Activated T-cell treated with anti-CD3 and anti-CD28 coated beads for 4 hours (primary cell): ENCODE measurements at places on chromosomes 6 and 20.

DNA sequence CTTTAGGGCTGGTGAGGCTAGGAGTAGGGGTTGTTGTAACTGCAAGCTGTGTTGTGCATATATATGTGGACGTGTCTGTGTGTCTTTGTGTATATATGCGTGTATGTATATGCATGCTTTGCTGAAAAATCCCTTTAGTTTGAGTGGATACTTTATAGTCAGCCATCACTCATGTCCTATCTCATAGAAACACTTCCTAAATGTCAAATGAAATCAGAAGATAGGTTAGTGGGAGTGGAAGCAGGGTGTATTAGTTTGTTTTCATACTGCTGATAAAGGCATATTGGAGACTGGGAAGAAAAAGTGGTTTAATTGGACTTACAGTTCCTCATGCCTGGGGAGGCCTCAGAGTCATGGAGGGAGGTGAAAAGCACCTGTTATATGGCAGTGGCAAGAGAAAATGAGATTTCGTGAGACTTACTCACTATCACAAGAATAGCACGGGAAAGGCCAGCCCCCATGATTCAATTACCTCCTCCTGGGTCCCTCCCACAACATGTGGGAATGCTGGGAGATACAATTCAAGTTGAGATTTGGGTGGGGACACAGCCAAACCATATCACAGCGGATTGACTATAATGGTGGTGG lies 131.1 kb downstream of the JARID2 start:
- DNase-seq, result no peak

- no peak for DNase-seq
These were observed 18.3 kb upstream of the ASF1A start for GRCh38 chr6:118875672-118876071.

DNA sequence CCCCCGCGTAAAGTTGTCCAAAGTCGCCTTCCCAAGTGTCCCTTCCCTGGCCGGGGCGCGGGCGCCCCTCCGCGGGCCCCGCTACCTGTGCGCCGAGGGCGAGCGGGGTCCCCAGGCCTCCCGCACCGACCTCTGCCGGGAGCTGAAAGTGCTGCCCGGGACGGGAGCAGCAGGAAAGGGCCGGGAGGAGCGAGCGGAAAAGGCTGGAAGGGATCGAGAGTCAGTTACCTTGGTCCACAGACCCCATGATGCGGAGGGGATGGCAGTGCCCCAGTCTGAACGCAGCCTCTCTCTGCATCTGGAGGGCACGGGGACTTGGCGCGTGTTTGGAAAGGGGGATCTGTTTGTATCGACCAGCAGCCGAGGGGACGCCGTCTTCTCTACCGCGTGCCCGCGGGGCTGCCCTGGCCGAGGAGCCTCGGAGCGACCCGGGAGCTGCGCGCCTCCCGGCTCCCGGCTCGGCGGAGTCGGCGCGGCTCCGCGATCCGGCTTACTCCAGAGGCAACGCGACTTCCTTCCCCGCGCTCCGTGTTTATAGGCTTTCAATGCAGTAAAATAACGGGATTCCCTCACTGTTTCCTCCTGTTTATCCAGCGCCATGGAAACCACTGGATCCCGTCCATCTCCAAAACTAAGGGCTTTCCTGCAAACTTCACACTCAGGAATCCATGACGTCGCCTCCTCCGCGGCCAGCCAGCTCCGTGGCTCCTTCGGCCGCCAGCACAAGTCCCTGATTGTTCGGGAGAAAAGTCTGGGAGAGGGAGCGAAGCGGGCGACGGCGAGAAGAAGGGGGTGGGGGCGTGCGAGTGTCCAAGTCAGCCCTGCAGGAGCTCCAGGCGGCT lies 20.0 kb upstream of the NFATC2 start:
- no peak for DNase-seq

GRCh38 chr6:80163754-80164187 lies 57.3 kb downstream of the BCKDHB start:
- no peak for DNase-seq

DNA sequence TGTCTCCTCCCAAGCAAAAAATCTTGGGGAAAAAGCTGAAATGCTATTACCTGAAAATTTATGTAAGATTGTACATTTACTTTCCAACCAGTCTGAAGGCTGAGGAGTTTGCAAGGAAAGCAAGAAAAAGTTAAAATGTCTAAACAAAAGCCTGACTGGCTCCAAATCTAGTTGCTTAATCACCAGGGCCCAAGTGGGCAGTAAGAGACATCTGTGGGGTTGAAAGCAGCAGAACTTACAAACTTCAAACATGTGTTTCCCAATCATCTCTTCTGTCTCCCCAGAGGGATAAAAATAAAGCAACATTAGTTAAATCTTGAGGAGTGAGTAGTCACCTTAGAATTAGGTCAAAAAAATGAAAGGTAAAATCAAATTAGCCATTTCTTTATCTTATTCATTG lies 98.6 kb downstream of the OGFRL1 start:
- no peak for DNase-seq

DNA sequence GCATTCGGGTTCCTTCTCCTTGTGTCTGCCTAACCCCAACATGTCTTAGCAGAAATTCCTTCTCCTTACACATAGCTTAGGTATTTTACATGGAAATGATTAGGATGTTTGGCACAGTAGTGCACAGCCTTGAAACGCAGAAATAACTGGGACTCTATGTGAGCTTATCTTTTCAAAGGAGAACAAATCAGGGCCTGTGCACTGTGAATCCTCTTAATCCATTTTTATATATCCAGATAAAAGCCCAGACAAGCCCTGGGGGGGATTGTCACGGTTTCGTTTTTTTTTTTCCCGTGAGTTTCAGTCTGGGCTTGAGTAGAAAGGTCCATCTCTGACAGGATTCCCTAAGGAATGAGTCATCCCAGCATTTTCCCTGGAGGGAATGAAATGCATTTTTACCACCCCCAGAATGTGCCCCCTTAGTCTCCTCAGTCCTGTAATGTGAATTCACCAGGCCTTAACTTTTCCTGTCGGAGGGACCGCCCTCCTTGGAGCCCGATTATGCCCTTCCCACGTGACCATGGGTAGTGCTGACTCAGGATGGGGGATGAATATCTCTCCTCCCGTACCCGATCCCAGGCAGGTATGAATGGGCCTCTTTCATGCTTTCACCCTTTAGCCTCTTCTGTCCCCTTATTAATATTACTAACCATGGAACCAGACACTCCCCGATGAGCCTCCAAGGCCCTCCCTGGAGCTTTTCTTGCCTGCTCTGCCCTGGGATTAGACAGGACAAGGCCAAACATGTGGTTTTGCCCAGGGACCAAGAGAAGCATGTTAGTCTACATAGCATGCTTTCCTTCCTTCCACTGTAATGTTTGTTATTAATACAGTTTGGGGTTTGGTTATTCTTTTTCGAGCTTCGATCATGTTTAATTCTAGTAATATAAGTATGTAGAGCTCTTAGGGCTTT lies 23.9 kb upstream of the NAA20 start:
- no peak for DNase-seq

DNA sequence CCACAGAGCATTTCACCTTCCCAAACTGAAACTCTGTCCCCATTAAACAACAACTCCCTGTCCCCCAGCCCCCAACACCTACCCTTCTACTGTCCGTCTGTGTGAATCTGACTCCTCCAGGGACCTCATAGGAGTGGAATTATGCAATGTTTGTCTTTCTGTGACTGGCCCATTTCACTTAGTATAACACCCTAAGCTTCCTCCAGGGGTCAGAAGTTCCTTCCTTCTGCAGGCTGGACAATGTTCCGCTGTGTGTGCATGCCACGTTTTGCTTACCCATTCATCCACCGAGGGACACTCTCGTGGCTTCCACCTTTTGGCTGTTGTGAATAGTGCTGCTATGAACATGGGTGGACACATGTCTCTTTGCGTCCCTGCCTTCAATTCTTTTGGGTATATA lies 37.6 kb upstream of the MPC1 start:
- no peak for DNase-seq

DNA sequence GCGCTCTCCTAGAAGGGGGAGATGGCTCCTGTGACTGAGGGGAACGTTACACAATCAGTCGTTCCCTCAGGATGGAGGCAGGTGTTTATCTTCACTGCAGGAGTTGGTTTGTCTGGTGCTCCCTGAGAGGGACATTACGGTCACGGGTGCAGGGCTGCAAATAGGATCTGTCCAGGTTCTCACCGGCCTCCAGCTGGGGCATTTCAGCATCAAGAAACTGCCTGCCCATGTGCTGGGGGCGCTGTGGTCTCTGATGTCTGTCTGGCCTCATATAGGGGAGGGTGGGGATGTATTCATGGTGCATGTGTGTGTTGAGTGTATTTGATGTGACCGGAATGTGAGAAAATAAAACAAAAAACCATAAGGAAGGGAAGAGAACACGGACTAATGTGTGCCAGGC lies 77.1 kb downstream of the TBC1D7 start:
- DNase-seq, result no peak
